ENCODE measurements at places on chromosomes 13 and 19.
A peak's percentile ranks its signal among the peaks of the same experiment; 100 is the strongest.

- DNase-seq = peak; percentile 28
Observed at GRCh38 chr19:39325778-39326665, 5.4 kb upstream of the LRFN1 start.

- peak; percentile 94 for DNase-seq
Observed at GRCh38 chr19:4007021-4007835, at the start of gene PIAS4. TSS of gene PIAS4 (plus strand) at chr19:4007736. CDS start at chr19:4007761, 25 bp downstream.

GRCh38 chr19:29189033-29189360 lies 24.0 kb downstream of the UQCRFS1 start:
- no peak for DNase-seq

DNA sequence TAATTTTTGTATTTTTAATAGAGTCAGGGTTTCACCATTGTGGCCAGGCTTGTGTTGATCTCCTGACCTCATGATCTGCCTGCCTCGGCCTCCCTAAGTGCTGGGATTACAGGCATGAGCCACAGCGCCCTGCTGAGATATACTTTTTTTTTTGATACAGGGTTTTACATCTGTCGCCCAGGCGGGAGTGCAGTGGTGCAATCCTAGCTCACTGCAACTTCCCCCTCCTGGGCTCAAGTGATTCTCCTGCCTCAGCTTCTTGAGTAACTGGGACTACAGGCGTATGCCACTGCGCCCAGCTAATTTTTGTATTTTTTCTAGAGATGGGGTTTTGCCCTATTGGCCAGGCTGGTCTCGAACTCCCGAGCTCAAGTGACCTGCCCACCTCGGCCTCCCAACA lies 2.0 kb downstream of the COLGALT1 start:
- no peak for DNase-seq

- no peak for DNase-seq
Observed at GRCh38 chr19:2756477-2756876, 16.7 kb upstream of the SLC39A3 start.

GRCh38 chr19:13744174-13744573 lies 20.1 kb upstream of the MRI1 start:
- no peak for DNase-seq

- DNase-seq = no peak
Observed at GRCh38 chr19:55485439-55486011, 537 bp downstream of the NAT14 start.

DNA sequence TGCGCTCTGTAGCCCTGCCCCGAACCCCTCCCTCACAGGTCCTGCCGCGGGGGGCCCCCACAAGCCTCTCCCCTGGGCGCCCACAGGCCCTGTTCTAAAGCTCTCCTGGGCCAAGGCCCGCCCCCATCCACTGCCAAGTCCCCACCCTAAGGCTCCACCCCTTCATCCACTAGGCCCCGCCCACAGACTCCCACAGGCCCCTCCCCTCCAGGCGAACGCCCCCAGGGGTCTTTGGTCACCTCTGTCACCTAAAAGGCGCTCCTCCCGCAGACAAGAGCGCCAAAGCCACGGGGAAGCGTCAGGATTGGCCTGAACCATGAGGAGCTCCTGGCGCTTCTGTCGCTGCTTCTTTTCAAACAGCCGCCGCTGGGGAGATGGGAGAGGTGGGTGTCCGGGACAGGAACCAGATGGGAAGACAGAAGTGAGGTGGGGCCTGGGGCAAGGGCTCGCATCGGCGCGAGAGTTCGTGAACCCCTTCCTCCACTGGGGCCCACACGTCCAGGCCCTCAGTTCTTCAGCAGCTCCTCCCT lies 2.3 kb downstream of the TULP2 start:
- DNase-seq = peak; percentile 49

- DNase-seq = peak; percentile 85
Observed at GRCh38 chr19:49614096-49614833, 23.3 kb downstream of the PRR12 start.

- DNase-seq = no peak
Observed at GRCh38 chr19:12464769-12465168, 19.8 kb downstream of the ZNF709 start.

GRCh38 chr19:18502246-18502637 lies 19.6 kb downstream of the ELL start:
- DNase-seq = no peak

DNA sequence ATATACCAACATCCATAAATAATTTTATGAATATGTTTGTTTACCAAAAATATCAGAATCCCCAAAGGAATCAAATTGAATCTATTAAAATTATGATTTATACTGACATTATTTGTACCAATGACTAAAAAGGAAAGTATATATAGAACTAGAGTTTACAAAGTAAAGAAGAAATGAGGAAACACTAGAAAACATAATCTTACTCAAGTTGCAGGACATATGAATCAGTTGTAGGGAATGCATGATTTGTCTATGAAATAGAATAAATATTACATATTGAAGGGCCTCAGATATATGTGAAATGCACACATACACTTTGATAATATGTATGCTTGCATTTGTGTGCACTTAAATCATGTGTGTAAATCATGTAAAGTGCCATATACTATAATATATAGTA lies 1466.4 kb downstream of the EFNB2 start:
- DNase-seq = peak; percentile 40

DNA sequence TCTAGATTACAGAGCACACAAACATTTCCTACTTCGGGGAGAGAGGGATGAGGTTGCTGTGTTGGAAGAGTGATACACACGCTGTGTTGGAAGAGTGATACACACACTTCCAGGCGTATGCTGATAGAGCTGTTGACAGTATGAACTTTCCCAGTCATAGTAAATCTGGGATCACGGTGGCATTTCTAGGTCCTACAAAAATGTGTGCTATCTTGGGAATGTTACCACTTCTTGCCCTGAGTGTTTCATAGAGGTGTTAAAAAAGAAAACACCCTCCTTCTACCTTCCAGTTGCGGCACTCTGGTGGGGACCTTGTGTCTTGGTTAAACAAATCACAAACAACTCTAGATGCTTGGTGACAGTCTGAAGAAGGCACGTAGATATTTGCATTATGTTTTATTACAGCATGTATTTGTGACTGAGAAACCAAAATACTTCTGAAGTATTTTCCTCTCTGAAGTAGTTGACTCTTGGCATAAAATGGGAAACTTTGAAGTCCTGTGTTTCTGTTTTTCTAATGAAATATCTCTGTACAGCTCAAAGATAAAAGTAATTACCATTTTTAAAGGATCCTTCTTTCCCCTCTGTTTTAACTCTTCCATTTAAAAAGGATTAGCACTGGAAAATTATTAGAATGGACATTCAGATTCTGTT lies 52.5 kb downstream of the ARHGAP35 start:
- DNase-seq = no peak

DNA sequence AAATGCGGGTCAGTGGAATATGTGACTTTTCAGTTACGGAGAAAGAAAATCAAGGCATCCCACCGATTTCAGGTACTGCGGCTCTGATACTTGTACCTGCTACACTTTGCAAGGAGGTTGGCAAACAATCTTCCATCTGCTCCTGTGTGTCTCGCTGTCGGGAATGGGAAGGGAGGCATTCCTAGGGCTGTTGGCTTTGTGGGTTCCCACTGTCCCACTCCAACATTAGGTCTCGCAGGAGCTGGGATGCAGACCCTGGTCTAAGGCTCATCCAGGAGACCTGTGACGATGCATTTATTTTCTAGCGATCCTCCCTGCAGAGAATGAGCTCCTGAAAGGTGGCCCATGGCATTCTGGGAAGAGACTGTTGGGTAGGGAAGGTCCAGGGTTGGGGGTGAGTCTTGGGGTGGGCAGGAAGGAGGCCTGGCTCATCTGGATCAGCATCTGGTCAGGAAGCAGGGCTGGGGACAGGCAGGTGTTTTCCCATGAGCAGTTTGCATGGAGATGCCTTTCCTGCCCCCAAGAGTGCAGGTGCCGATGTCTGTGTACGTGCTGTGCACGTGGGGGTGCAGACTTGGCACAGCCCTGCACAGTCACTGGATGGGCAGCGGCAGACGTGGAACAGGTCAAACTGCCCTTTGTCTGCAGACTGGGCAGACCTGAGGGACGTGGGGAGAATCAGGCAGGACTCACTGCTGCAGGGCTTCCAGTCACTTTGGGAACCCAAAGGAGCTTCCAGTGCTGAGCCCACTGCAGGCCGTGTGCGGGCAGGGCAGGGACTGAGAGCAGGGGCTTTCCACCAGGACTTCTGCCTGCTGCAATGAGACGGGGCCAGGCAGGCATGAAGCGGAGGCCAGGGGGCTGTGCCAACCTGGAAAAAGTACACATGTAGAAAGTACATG lies 152.4 kb downstream of the TEX29 start:
- DNase-seq = no peak

GRCh38 chr19:30004403-30004802 lies 62.4 kb downstream of the URI1 start:
- no peak for DNase-seq

GRCh38 chr13:113425941-113426590 lies 27.2 kb downstream of the ADPRHL1 start:
- DNase-seq = no peak

DNA sequence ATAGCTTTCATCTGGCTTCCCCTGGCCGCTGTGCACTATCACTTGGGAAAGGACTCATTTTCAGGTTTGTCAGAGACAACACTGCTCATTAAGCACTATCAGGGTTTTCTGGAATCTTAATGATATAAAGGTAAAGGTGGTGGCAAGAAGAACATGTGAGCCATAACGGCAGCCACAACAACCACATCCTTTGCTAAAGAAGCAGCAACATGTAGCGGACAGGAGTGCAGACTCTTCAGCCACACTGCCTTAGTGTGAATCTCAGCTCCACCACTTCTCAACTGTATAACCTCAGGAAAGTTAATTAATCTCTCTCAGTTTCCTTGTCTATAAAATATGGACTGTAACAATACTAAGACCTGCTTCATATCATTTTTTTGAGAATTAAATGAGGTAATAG lies 24.1 kb upstream of the MIR17HG start:
- DNase-seq = no peak

DNA sequence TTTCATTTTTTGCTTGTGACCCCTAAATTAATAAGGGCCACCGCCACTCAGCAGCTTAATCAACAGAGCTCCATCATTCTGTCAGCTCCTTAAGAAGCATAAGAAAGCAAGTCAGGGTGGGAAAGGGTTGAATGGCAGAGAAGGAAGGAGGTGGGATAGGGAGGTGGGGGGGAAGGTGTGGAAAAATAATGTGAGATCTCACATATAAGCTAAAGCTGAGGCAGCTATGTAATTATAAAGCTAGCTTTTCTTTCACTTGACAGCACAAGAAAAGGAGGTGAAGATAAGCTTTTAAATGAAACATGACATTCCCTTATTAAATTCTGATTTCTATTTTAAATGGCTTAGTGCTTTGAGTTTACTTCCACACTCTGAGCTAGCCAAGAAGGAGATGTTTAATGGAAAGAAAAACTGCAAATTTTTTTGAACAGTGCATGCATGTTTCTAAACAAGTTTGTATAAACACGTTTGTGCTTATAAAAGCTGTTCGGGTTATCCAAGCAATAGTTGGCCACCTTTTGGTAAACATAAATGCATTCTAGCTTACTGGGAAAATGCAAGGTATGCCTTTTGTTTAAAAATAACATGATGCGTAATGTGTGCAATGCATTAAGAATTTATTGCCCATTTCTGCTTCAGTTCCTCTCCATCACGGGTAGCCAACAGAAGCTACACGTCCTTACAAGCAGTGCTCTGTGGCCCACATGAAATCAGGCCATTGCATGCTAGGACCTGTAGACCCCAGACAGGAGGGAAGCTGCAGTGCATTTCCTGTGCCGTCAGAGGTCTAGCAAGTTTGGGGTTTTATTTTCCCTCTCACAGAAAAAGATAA lies 96.2 kb downstream of the LHFPL6 start:
- DNase-seq = peak; percentile 23

DNA sequence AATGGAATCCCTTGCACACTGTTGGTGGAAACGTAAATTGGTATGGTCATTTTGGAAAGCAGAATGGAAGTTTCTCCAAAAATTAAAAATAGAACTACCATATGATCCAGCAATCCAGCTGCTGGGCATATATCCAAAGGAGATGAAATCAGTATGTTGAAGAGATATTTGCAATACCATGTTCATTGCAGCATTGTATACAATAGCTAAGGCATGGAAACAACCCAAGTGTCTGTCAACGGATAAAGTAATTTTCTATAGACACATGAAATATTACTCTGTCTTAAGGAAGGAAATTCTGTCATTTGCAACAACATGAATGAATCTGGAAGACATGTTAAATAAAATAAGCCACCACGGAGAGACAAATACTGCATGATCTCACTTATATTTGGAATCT lies 124.7 kb downstream of the GPC5 start:
- peak; percentile 5 for DNase-seq

DNA sequence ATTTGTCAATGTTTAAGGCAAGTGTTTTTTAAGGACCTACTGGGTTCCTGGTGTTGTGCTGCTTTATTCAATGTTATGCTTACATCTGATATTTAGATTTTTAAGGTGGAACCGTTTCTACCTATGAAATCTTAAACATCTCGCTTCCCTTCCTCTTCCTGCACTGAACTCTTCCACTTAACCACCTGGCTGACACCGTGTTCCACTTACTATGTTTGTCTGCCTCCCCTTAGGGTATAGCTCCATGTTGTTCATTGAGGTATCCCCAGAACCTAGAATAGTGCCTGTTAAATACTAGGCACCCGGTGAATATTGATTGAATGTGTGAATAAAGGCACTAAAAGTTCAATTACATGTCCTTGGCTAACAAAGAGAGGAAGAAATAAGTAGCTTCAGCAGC lies 104.9 kb downstream of the RNF17 start:
- no peak for DNase-seq

DNA sequence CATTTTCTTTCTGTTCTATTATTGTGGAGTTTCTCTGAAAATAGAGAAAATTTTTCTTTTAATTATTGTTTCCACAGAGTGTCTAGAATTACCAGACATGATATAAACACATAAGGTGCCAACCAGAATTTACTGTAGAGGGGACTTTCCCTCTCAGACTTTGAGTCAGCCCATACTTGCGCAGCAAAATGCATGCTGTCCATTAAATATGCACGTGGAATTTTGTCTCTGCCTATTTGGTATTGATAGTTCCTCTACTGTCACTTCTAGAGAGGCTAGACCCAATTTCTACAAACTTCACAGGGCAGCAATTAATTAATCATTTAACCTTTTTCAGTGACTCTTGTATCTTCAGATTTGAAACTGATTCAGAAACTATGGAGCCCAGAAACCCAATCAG lies 8.9 kb downstream of the ZNF93 start:
- no peak for DNase-seq

- peak; percentile 96 for DNase-seq
Observed at GRCh38 chr19:36489118-36489919, at the start of gene ZNF566. TSS of gene ZNF566 (minus strand) at chr19:36489561. CDS start at chr19:36476557, 13,004 bp downstream.

- DNase-seq = peak; percentile 51
Observed at GRCh38 chr19:40465025-40465556, 454 bp downstream of the BLVRB start.

DNA sequence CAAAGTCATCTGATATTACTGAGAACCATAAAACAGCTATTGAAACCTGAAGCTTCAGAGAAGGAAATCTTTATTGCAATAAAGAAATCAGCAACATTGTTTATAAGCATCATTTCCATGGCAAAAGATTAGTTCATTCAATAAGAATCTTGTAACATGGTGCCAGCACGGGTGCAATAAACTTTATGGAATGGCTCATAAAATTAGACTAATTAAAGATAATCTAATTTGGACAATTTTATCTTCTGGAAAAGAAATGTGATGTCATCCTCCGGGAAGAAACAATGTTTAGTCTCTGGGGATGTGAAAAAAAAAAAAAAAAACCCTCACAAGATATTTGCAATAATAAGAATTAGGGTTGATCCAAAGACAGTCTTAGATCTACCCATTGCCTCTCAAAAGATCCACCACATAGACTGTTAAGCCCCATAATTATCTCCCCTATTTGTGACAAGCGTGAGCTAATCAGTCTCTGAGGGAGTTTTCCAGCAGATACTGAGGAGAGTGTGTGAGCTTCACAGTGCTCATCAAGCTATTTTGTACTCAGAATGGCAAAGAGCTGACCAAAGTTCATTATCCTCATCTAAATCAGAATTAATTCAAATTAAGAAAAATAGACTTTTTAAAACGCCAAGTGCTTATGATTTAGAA lies 297.0 kb upstream of the EDNRB start:
- DNase-seq = no peak
